ENCODE measurements at places on chromosomes 7 and 10. TPM values are rescaled to one million over a fixed set of nuclear protein-coding genes. Genes with fewer than 3 reads are reported as not detected.

DNA sequence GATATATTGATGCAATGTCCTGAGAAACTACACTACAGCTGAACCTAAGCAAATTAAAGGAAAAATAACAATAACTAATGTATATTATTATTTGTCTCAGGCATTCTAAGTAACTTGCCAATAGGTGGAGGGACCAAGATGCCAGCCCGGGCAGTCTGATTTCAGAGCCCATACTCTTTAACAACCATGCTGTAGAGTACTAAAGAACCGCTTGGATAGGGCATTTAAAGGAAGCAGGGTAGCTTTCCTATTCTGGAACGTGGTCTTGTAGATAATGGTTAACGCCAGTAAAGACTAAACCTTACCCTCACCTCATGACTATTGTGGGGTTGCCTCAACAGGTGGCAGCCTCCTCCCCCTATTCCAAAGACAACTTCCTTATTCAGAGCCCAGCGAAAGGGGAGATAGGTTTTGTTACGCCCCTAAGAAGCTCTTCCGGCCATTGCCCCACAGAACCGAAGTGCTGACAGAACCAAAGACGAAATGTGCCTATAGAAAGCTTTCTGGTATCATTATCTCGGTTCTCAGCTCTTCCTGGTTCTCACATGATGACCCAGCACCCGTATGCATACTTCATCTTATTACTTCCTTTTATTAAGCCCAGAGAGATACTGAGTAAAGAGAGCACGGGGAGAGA is 707 bp upstream of the C1GALT1 start:
- DNase-seq, result peak; percentile 64
- peaks cover 26% of the 10 kb centered on the region for H3K4me1 ChIP-seq
- peaks cover 2% of the 10 kb centered on the region for H3K36me3 ChIP-seq

Gene EPHA1
- total RNA-seq, result 1.3 TPM

GRCh38 chr7:39526666-39527065 is 39.5 kb upstream of the YAE1 start:
- H3K4me1 ChIP-seq, result no peaks in the 10 kb centered on the region
- no peak for DNase-seq
- H3K36me3 ChIP-seq, result no peaks in the 10 kb centered on the region
- H3K27ac ChIP-seq, result no peak overlapping the region
- no peak overlapping the region for H3K4me3 ChIP-seq

- no peak for DNase-seq
- no peak overlapping the region for H3K27ac ChIP-seq
- no peaks in the 10 kb centered on the region for H3K4me1 ChIP-seq
- H3K27me3 ChIP-seq, result peaks cover 6% of the 10 kb centered on the region
- no peak overlapping the region for H3K4me3 ChIP-seq
- H3K36me3 ChIP-seq, result no peaks in the 10 kb centered on the region
These were observed 12.7 kb downstream of the MRC1 start for GRCh38 chr10:17821893-17822292.

GRCh38 chr7:116670409-116671015 is 1.5 kb upstream of the MET start:
- no peak for DNase-seq
- H3K4me3 ChIP-seq, result no peak overlapping the region
- H3K36me3 ChIP-seq, result no peaks in the 10 kb centered on the region
- peaks cover 53% of the 10 kb centered on the region for H3K27me3 ChIP-seq

DNA sequence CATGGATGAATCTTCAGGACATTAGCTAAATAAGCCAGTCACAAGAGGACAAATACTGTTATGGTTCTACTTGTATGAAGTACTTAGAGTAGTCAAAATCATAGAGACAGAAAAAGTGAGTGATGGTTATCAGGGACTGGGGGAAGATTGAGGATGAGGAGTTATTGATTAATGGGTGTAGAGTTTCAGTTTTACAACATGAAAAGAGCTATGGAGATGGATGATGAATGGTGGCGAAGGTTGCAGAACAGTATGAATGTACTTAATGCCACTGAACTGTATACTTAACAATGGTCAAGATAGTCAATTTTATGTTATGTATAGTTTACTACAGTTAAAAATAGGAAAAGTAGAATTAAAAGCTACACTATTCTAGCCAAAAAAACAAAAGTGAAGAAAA is 7.8 kb downstream of the STK31 start:
- H3K27ac ChIP-seq, result no peak overlapping the region
- no peaks in the 10 kb centered on the region for H3K36me3 ChIP-seq
- no peaks in the 10 kb centered on the region for H3K4me1 ChIP-seq
- H3K4me3 ChIP-seq, result no peak overlapping the region

Gene PTN
- not detected for total RNA-seq

Data from activated naive CD4-positive, alpha-beta T cell treated with anti-CD3 and anti-CD28 coated beads for 36 hours (primary cell).